ENCODE measurements at places on chromosomes 4 and X. TPM values are rescaled to one million over a fixed set of nuclear protein-coding genes. Genes with fewer than 3 reads are reported as not detected.
A peak's percentile ranks its signal among the peaks of the same experiment; 100 is the strongest.

DNA sequence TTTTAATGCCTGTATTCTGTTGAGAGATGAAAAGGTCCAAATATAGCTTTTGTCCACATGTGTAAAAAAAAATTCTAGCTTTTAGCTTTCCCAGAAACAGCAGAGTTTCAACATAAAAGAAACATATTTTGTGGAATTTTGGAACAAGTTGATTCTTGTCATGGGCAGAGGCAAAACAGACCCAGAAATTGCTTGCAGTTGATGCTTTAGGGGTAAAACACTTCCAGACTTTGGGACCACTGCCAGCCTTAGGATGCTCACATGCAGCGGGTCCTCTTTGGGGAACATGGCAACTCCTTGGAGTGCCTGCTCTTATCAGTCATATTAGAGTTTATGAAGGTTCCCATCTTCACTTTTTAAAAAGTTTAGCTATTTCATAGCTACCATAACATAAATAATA, 30.4 kb downstream of the DCLK2 start:
- H3K27ac ChIP-seq, result no peak overlapping the region
- no peak overlapping the region for H3K4me3 ChIP-seq
- H3K4me1 ChIP-seq, result no peaks in the 10 kb centered on the region
- no peak for DNase-seq
- H3K36me3 ChIP-seq, result no peaks in the 10 kb centered on the region

- H3K27ac ChIP-seq, result no peak overlapping the region
- H3K4me3 ChIP-seq, result no peak overlapping the region
- H3K4me1 ChIP-seq, result peaks cover 20% of the 10 kb centered on the region
- no peaks in the 10 kb centered on the region for H3K27me3 ChIP-seq
- no peak for DNase-seq
These were observed 90.5 kb downstream of the ELOVL6 start for GRCh38 chr4:110107866-110108265.

DNA sequence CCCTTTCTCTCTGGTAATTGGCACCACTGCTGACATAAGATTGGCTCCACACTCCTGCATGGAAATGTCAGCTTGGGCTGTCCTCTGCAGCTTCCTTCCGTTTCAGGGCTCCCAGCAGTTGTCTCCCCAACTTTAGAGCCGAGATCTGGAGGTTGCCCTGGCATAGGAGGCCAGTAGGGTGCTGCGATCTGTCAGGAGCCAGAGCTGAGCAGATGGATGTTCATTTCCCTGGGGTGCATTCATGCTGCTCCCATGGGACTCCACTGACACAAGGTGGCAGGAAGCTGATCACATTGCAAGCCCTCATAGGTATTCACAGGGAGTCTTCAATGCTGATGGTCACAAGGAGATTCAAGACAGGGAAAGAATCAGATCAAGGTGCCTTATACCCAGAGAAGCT, 116.6 kb upstream of the RAI2 start:
- DNase-seq, result no peak
- no peaks in the 10 kb centered on the region for H3K4me1 ChIP-seq
- no peak overlapping the region for H3K4me3 ChIP-seq
- no peak overlapping the region for H3K27ac ChIP-seq
- H3K36me3 ChIP-seq, result no peaks in the 10 kb centered on the region

DNA sequence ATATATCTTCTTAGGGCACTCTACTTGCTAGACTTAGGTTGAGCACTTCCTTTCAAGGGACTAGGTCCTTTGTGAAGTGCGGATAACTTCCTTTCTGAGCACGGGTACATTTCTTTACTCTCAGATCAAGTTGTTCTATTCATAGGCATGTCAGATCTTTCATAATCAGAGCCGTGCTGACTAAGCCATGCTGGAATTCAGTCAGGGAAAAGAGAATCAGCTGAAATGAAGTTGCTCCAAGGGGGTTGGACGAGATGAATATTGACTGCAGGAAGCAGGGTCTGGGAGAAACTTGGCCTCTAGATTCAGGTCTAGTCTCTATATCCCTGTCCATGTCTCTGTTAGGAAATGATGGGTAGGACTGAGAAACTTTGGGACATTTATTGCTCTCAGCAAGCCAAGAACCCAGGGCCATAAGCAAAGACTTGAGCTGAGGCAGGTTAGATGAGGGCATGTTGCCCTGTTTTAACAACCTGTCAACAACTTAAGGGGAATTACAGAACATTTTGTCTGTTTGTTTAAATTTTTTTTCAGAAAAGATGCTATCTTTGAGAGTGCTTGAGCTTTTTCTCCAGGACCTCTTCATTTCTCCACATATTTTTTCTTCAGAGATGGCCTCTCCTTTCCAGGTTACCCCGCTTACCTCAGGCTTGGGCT, 28.3 kb downstream of the AREG start:
- H3K4me1 ChIP-seq, result peaks cover 6% of the 10 kb centered on the region
- H3K4me3 ChIP-seq, result no peak overlapping the region
- no peaks in the 10 kb centered on the region for H3K27me3 ChIP-seq
- no peak for DNase-seq

GRCh38 chrX:39195156-39195555, 393.9 kb downstream of the MID1IP1 start:
- DNase-seq, result no peak
- no peaks in the 10 kb centered on the region for H3K36me3 ChIP-seq
- H3K4me3 ChIP-seq, result no peak overlapping the region
- H3K27me3 ChIP-seq, result no peaks in the 10 kb centered on the region
- no peaks in the 10 kb centered on the region for H3K4me1 ChIP-seq

GRCh38 chr4:153577053-153577452, 107.0 kb upstream of the TLR2 start:
- H3K27ac ChIP-seq, result no peak overlapping the region
- H3K27me3 ChIP-seq, result no peaks in the 10 kb centered on the region
- peaks cover 10% of the 10 kb centered on the region for H3K36me3 ChIP-seq
- no peak for DNase-seq
- H3K4me3 ChIP-seq, result no peak overlapping the region

GRCh38 chr4:81495345-81495744, 23.6 kb upstream of the RASGEF1B start:
- DNase-seq, result no peak
- H3K4me1 ChIP-seq, result peaks cover 37% of the 10 kb centered on the region
- H3K27me3 ChIP-seq, result no peaks in the 10 kb centered on the region
- no peak overlapping the region for H3K27ac ChIP-seq
- no peaks in the 10 kb centered on the region for H3K36me3 ChIP-seq

DNA sequence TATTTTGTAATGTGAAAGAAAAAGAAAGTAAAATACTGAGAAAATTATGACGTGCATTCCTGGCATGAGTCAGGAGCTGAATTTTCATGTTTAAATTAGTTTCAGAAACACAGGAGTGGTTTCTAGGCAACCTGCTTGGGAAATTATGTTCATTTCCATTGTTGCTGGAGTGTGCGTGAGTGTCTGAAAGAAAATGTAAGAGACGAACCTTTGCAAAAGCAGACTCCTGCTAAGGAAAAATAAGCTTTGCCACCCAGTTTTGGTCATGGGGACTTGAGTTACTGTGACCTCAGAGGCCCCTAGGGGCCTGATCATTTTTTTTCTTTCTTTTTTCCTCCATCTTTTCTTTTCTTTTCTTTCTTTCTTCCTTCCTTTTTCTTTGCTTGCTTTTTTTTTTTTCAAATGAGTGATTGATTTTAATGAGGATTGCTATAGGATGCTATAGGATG, 18.8 kb upstream of the CHRNA9 start:
- no peak for DNase-seq
- no peak overlapping the region for H3K4me3 ChIP-seq
- H3K27ac ChIP-seq, result peak overlapping the region; percentile 83
- no peaks in the 10 kb centered on the region for H3K36me3 ChIP-seq
- no peaks in the 10 kb centered on the region for H3K27me3 ChIP-seq

DNA sequence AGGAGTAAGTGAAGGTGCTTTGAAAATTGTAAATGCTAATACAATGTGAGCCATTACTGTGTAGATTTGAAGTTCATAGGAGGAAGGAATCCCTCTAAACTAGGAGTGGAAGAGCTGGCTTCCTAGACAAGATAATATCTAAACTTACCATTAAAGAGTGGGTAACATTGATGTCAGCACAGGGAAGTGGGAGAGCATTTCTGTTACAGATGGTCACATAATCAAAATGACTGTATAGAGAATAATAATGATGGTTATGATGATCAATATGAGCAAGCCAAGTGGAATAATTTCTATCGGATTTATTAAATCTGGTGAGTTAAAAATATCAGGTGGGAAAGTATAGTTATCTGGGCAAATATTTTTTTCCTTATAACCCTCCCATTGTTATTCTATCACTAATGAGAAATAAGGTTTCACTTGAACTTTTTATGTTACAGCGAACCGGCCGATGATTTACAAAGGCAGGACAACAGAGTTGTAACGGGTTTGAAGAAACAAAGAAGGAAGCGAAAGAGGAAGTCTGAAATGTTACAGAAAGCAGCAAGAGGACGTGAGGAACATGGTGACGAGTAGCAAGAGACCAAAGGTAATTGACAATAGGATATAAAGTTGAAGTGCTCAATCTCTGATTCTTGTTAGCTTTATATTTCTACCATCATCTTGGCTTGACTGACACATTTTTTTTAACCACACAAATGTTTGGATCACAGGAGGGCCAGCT, 43.5 kb downstream of the FMR1NB start:
- no peak overlapping the region for H3K4me3 ChIP-seq
- H3K36me3 ChIP-seq, result no peaks in the 10 kb centered on the region
- no peak for DNase-seq
- no peaks in the 10 kb centered on the region for H3K4me1 ChIP-seq
- H3K27me3 ChIP-seq, result no peaks in the 10 kb centered on the region

- H3K36me3 ChIP-seq, result no peaks in the 10 kb centered on the region
- no peak overlapping the region for H3K4me3 ChIP-seq
- H3K27me3 ChIP-seq, result no peaks in the 10 kb centered on the region
- DNase-seq, result no peak
These were observed 915.5 kb downstream of the FAT4 start for GRCh38 chr4:126230269-126230668.

GRCh38 chr4:52093466-52093865, 42.4 kb downstream of the SPATA18 start:
- no peaks in the 10 kb centered on the region for H3K27me3 ChIP-seq
- no peak for DNase-seq
- H3K27ac ChIP-seq, result no peak overlapping the region
- no peak overlapping the region for H3K4me3 ChIP-seq
- H3K4me1 ChIP-seq, result no peaks in the 10 kb centered on the region

DNA sequence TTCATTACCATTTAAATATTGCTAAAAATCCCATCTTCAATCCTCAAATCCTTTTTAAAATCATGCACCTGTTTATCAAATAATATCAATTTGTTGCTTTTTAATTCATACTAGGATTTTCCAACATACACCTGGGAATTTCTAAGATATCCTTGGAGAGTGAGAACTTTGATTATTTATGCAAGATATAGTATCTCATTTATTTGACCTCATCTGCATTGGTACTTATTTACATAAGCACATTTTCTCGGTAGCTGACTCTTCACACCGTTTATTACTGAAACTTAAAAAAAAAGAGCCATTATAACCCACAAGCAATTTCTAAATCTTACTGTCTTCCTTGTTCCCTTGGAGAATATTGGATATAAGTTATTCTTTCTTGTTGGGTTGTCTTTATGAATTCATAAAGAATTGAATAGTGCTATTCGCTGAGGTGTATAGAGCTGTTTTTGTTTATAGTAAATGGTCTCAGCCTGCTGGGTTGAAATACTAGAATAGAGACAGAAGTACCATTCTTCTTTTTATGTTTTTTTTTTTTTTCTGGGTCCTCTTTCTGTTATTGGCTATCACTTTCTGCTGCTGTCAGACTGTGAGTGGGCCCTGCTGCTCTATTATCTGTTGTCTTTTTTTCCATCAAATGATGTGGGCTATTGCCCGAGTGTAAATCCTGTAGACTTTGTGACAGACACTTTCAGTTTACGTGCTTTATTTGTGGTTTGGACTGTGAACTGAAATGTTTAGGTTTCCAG, 2.9 kb downstream of the UGT8 start:
- no peak overlapping the region for H3K4me3 ChIP-seq
- peaks cover 6% of the 10 kb centered on the region for H3K4me1 ChIP-seq
- H3K27me3 ChIP-seq, result peaks cover 24% of the 10 kb centered on the region

GRCh38 chr4:114132830-114133229, 153.4 kb upstream of the ARSJ start:
- no peaks in the 10 kb centered on the region for H3K4me1 ChIP-seq
- no peak overlapping the region for H3K27ac ChIP-seq
- no peaks in the 10 kb centered on the region for H3K27me3 ChIP-seq
- DNase-seq, result no peak
- H3K4me3 ChIP-seq, result no peak overlapping the region
- no peaks in the 10 kb centered on the region for H3K36me3 ChIP-seq

DNA sequence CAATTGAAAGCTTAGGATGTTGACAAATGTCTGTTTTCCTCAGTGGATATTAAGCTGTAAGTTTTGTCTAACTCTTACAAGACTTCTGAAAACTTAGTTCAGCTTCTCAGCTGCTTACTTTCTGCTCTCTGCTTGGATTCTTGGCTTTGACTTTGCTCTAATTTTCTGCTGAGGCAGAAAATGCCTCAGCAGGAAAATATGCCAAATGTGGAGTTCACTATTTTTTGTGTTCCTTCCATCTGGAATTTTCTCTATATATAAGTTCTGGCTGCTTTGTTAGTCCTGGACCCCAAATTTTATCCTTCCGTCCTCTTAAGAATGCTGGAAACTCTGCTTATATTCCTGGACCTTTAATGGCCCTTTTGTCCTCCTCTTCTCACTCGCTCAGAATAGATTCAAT, 352.6 kb upstream of the NWD2 start:
- no peak for DNase-seq
- H3K27me3 ChIP-seq, result no peaks in the 10 kb centered on the region
- H3K36me3 ChIP-seq, result no peaks in the 10 kb centered on the region
- H3K4me1 ChIP-seq, result no peaks in the 10 kb centered on the region
- no peak overlapping the region for H3K27ac ChIP-seq

GRCh38 chr4:34187056-34187455, 2057.3 kb downstream of the ARAP2 start:
- no peak overlapping the region for H3K27ac ChIP-seq
- H3K4me3 ChIP-seq, result no peak overlapping the region
- no peaks in the 10 kb centered on the region for H3K36me3 ChIP-seq
- DNase-seq, result no peak
- H3K27me3 ChIP-seq, result no peaks in the 10 kb centered on the region

DNA sequence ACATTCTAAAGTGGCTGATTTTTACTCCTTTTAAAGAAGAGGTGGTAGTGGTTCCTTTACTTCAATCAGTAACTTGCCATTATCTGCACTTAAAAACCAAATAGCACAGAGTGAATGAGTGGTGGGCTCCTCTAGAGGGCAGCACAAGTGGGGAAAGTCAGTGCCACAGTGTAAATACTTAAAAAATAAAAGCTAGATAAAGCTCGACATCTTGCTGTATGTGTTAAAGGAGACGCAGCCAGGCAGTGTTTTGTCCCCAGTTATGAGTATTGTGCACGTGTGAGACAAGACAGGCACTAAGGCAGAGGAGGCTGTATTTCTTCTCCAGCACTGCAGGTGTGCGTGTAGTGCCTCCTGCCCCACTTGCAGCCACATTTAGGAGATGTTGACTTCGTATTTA, 24.6 kb downstream of the NAP1L5 start:
- H3K4me1 ChIP-seq, result no peaks in the 10 kb centered on the region
- DNase-seq, result no peak
- H3K27me3 ChIP-seq, result no peaks in the 10 kb centered on the region
- H3K36me3 ChIP-seq, result peaks cover 63% of the 10 kb centered on the region
- H3K4me3 ChIP-seq, result no peak overlapping the region
- no peak overlapping the region for H3K27ac ChIP-seq

- H3K4me1 ChIP-seq, result no peaks in the 10 kb centered on the region
- H3K4me3 ChIP-seq, result no peak overlapping the region
- H3K27me3 ChIP-seq, result no peaks in the 10 kb centered on the region
- no peak for DNase-seq
These were observed 181.4 kb upstream of the UGT8 start for GRCh38 chr4:114417214-114417613.

Gene SLC6A14
- 45.4 TPM for total RNA-seq

Gene TRPC3
- 1.7 TPM for total RNA-seq

Gene COX7B
- 174 TPM for total RNA-seq

Gene FMR1NB
- not detected for total RNA-seq

Gene HEPH
- total RNA-seq, result 11.4 TPM

Gene RPS3A
- 1,447 TPM for total RNA-seq

Gene HPGDS
- 12.5 TPM for total RNA-seq

Gene MAGEE2
- not detected for total RNA-seq
